Femur (tissue), 1 donor: ENCODE measurements at places on chromosomes 6 and 20.

GRCh38 chr6:136923116-136923953, 1.2 kb downstream of the SLC35D3 start:
- DNase-seq, result no peak

- DNase-seq, result no peak
Measured at GRCh38 chr6:169960886-169961611, 209.6 kb downstream of the ERMARD start.

- DNase-seq, result no peak
Measured at GRCh38 chr6:32127409-32127716, 683 bp downstream of the ATF6B start.

- no peak for DNase-seq
Measured at GRCh38 chr6:6611486-6611885, 23.0 kb downstream of the LY86 start.

DNA sequence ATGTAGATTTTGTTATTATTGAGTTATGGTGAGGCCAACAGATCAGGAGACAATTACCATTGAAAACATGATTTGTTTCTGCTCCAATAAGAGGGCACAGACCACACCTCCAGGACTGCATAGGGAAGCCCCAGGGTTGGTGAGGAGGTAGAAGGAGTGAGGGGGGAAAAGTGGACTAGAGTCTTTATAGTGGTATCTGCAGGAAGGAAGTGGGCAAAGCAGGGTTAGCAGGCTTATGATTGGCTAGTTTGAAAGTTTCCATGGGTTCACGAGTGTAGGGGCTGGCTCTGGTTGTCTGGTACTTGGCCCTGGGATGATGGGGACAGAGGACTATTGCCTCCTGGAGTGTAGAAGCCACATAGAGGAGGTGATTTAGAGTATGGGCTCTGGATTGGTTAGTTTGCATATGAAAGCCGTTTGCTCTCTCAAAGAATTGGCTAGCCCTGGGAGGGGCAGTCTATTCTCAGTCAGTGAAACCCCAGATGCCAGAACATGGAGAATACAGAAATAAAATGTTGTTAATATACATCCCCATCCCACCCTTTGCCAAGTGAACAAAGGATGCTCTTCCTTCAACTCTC, 156.6 kb downstream of the KLHL32 start:
- DNase-seq, result no peak

- no peak for DNase-seq
Measured at GRCh38 chr20:62053465-62054196, 12.1 kb downstream of the TAF4 start.

GRCh38 chr6:29953001-29953441, 10.7 kb downstream of the HLA-A start:
- DNase-seq, result no peak

GRCh38 chr6:2028457-2029038, 216.9 kb downstream of the GMDS start:
- no peak for DNase-seq

- DNase-seq, result no peak
Measured at GRCh38 chr6:20033697-20034407, 178.4 kb downstream of the MBOAT1 start.

DNA sequence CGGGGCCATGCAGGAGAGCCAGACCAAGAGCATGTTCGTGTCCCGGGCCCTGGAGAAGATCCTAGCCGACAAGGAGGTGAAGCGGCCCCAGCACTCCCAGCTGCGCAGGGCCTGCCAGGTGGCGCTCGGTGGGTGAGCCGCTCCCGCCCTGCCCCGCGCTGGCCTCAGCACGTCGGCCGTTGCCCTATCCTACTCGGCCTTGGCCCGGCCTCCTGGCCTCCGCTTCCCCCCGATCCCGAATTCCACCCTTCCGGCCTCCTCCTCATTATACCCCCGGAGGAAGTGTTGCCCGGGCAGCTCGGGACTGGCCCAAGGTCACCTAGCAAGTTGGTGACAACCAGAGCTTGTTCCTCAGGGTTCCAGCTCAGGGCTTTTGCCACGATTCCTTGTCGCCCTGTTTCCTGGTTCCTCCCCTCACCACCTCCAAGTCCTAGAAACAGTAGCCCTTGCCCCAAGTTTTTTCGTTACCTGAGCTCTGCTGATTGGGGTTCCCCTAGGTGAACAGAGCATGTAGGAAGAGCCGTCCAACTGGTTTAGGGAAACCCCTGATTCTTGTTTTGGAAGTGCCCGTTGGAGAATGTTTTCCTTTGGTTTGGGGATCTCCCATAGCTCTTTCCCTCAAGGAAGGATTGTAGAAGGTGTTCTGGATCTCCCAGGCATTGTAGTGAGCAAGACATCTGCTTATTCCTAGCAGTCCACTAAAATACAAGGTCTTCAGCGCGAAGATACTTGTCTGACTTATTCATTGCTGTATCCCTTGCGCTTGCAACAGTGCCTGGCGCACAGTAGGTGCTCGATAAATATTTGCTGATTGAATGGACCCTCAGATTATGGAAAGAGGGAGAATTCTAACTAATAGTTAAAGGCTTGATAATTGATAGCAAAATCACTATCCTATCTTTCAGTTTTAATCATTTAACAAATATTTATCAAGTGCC, 641 bp downstream of the ARFGEF2 start:
- no peak for DNase-seq
